Glutamatergic neuron (in vitro differentiated cells): ENCODE measurements at places on chromosomes 6 and 20. TPM values are rescaled to one million over a fixed set of nuclear protein-coding genes. Genes with fewer than 3 reads are reported as not detected.

AIG1 gene
- total RNA-seq, result 14.3 TPM

- no peaks in the 10 kb centered on the region for H3K36me3 ChIP-seq
- peaks cover 1% of the 10 kb centered on the region for H3K27me3 ChIP-seq
- no peak overlapping the region for H3K4me3 ChIP-seq
- peak; percentile 51 for DNase-seq
- peaks cover 24% of the 10 kb centered on the region for H3K4me1 ChIP-seq
Observed at GRCh38 chr6:100116411-100117194, 122.6 kb upstream of the MCHR2 start.

DNA sequence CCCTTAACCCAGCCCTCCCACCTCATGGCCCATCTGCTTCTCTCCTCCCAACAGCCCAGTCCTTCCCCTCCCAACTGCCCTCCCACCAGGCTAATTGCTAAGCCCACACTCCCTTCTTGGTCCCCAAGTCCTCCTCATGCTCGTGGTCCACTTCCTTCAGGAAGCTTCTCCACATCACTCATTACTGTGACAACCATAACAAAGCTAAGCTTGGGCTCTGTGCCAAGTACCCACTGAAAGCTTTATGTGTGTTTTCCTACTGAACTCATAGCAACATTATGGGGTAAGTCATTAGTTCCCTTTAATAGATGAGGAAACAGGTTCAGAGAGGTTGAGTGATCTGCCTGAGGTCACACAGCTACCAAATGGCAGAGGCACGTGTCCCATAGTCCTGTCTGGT is 16.2 kb downstream of the FRS3 start:
- H3K4me1 ChIP-seq, result peaks cover 6% of the 10 kb centered on the region
- no peak for DNase-seq
- H3K27ac ChIP-seq, result no peak overlapping the region
- no peaks in the 10 kb centered on the region for H3K36me3 ChIP-seq
- H3K4me3 ChIP-seq, result no peak overlapping the region

GRCh38 chr6:130575971-130576370 is 210.2 kb downstream of the TMEM200A start:
- DNase-seq, result no peak
- H3K4me3 ChIP-seq, result no peak overlapping the region
- H3K36me3 ChIP-seq, result no peaks in the 10 kb centered on the region
- no peaks in the 10 kb centered on the region for H3K27me3 ChIP-seq
